Activated CD8-positive, alpha-beta T cell treated with anti-CD3 and anti-CD28 coated beads, Interleukin-2, amount 10 ng/mL, durations not matched to agents 7 days and 5 days (primary cell): ENCODE measurements at places on chromosomes 13 and 19.

DNA sequence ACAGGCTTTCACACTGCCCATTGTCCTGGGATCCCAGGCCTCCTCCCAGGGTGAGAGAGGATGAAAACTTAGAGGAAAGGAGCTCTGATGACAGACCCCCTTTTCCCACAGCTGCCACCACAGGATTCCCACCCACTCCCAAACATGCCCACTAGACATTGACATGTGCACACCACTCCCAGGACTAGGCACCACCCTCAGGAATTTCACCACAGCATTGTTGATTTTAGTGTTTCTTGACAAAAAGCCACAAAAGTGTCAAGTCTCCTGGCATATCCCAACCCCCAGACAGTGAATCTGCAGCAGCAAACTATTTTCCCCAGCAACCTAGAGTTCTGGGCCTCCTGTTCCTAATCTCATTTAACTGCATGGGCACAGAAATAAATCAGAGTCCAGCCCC, 10.1 kb downstream of the ZNF714 start:
- DNase-seq, result no peak

- DNase-seq, result no peak
Measured at GRCh38 chr13:71801781-71802180, 65.2 kb downstream of the DACH1 start.

DNA sequence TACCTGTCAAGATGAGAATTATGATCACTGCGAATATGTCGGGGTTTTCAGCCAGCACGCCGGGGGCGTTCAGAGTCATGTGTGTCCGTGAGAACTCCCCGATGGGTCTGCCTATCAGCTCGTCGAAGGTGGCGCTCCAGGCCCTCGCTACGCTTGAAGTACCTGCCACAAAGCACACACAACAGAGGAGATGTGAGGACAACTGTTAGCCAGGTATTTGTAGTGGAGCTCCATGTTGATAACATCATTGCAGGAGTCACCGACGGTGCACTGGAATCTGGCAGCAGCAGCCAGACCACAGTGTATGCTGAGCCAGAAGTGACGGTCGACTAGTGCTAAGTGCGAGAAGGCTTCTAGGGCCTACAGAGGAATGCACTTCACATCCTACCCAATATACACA, 62.7 kb downstream of the SLC7A1 start:
- no peak for DNase-seq

DNA sequence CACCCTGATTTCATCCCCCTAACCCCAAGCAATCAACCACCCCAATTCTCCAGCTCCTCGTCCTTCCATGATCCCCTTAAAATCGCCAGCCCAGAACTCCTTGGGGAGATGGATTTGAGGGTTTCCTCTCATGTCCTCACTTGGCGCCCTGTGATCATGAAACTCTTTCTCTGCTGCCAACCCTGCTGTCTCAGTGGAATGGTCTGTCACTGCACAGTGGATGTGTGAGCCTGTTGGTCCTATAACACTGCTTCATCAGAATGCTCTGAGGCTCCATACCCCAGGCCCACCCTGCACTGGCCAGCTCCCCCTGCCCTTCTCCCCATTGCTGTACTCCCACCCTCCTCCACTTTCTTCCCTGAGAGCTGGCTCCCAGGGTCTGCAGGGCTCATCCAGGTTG, 12.6 kb upstream of the ZNF792 start:
- DNase-seq, result no peak

GRCh38 chr13:107866032-107866940, 349.1 kb downstream of the LIG4 start:
- DNase-seq, result no peak

DNA sequence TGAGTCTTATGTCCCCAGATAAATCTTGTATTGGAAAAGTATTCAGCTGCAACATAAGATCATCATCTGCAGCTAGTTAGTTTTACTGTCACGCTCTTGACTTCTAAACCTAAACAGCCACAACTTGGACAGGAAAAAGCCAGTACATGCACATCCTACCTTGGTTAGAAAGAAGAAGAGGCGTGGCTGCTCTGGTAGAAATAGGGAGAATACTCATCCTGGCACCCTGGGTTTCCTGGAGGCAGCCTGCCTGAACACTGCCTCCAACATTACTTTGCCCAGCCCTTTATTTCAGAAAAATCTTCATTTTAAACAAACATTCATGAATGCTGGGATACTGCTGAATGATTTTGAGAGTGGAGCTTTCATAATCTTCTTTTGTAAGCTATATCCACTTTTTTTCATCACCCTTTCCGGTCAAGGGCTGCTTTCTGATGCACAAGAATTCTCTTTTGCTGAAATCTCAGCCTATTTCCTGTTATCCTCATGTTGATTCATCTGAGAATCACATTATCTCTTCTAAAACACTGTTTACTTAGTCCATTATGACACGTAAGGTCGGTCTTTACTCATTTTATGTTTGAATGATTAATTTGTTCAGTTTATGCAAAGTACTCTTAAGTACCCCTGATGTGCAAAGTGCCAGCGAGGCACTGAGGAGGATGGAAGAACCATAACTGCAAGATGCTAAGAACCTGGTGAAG, 55.2 kb downstream of the STARD13 start:
- DNase-seq, result no peak

DNA sequence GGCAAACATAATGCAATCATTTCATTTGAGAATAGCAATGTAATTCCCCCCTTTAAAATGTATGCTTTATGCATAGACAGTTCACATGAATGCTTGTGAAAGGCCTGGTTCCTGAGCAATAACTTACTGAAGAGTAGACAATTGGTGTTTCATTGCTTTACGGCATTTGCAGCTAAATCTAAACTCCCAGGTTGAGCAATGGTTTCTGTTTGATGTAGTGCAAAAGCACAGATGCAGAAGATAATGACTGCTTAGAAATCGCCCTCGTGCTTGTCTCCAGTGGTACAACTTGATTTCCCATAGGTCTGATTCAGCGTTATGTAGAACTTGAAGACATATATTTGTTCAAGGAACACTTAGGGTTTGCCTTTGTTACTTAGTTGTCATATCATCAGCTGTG, 1018.3 kb downstream of the DIAPH3 start:
- no peak for DNase-seq

GRCh38 chr13:33245505-33246158, 39.9 kb downstream of the STARD13 start:
- DNase-seq, result no peak

DNA sequence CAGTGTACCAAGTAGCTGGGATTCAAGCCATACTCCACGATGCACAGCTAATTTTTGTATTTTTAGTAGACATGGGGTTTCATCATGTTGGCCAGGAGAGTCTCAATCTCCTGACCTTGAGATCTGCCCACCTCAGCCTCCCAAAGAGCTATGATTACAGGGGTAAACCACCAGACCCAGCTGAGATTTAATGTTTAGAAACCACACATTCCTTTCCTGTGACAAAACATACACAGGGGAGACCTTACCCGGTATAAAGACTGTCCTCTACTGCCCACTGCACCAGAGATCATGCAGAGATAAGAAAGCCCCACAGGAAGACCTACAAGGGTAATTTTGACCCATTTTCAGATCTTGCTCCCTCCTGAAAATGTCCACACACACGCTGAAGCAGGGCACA, 22.8 kb upstream of the ZNF83 start:
- DNase-seq, result no peak

- no peak for DNase-seq
Measured at GRCh38 chr13:112819111-112819510, 129.3 kb downstream of the ATP11A start.

DNA sequence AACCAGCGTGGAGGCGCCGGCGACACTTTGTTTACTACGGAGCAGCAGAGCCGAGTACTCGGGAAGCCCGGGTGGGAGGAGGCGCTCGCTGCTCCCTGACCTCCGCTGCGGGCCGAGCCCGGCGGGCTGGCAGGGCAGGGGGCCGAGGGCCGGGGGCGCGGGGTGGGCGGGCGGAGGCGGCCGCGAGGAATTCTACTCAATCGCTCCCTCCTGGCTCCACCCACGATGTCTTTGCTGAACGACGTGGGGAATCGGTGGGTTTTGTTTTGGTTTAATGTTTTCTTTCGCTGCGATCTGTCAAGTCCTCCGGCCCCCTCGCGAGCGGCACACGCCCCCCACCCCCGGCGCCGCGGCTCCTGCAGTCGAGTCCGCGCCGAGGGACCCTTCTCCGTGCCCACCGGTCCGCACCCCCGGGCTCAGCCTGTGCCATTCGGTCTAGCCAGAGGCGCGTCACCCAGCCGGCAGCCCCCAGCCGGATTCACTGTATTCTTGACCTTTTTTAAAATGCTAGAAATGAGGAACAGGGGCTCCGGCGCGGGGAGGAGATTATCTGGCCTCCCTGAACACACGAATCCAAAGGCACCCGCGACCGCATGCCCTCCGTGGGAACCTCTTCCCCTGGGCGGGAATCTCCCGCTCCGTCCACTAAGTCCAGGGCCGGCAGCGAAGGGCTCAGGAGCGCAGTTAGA, 636 bp upstream of the FOXO1 start:
- DNase-seq, result no peak

DNA sequence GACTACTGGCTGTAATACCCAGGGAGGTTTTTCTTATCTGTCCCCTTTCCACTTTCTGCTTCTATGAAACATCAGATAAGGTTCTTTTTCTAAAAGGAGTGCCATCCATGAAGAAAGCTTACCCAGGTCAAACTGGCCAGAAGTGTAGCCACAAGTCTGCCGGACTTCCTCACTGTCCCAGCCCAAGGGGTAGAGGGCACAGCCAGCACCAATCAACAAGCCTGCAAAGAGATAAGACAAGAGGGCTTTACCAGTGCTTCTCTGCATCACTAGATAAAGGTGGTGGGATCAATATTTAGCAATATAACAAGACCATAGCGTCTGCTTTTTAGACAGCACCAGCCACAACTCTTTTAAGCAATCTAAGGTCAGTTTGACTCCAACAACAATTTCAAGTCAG, 224.7 kb downstream of the LHFPL6 start:
- no peak for DNase-seq

DNA sequence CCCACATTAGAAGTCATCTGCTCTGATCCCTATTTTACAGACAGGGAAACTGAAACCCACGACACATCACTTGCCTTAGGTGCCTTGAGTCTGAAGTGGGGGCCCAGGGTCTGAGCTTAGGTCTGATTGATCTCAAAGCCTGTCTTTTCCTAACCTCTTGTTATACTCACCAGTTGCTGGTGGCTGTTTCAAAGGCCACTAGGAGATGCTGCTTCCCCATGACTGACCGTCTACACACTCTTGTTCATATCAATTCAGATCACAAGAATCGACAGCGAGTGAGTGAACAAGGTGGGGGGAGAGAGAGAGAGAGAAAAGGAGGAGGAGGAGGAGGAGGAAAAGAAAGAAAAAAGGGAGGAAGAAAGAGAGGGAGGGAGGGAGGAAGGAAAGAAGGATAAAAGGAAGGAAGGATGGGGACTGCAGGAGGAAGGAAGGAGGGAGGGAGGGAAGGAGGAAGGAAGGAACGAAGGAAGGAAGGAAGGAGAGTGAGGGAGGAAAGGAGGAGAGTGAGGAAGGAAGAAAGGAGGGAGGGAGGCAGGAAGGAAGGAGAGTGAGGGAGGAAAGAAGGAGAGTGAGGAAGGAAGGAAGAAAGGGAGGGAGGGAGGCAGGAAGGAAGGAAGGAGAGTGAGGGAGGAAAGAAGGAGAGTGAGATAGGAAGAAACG, 3.3 kb downstream of the OR10H1 start:
- peak; percentile 41 for DNase-seq

- no peak for DNase-seq
Measured at GRCh38 chr19:32373585-32374295, 28.3 kb downstream of the ZNF507 start.

- no peak for DNase-seq
Measured at GRCh38 chr13:46909042-46909441, 12.2 kb upstream of the HTR2A start.

- no peak for DNase-seq
Measured at GRCh38 chr13:109780845-109781383, 5.5 kb downstream of the IRS2 start.

GRCh38 chr13:30091035-30091434, 216.3 kb downstream of the KATNAL1 start:
- no peak for DNase-seq

DNA sequence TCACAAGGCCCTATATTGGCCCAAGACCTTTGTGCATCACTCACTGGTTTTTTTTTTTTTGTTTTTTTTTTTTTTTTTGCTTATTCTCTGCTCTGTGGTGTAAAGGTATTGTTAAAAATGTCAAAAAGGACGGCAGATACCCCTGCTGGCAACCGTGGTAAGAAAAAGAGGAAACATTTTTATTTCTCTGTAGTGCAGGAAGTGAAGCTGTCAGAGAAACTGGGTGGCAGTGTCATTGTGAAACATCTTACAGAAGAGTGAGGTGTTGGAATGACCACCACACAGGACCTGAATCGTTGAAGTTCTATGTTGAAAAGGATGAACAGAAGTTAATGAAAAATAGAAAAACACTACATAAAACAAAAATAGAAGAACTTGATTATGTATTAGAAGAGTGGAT, 346.4 kb downstream of the FGF9 start:
- DNase-seq, result no peak

DNA sequence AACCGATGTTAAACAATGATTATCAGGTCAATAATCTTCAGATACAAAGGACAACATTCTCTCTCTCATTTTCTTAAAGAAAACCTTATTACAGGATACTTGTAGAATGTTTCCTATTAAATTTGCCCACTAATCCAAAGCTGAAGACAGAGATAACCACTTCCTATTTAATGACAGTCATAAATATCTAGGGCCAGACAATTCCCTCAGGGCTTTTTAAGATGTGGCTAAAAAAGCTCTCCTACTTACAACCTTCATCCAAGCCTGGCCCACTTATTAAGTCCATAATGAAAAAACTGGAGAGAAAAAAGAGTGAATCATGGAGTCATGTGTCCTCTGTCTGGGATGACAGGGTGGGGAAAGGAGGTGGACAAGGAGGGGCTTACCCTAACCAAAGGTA, 235.9 kb downstream of the KLF12 start:
- DNase-seq, result no peak

DNA sequence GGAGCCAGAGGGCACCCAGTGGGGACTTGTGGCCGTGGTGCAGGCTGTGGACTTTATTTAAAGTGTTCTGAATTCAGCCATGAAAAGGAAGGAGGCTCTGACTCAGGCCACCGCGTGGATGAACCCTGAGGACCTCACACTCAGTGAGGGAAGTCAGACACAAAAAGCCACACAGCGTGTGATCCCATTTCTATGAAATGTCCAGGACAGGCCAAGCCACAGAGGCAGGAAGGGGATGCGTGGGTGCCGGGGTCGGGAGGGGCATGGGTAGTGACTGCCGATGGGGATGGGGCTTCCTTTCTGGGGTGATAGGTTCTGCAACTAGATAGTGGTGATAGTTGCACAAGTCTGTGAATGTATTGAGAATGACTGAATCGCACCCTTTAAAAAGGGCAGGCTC, 8.7 kb upstream of the ZBTB7A start:
- no peak for DNase-seq
